DMS53 (cell line): ENCODE measurements at places on chromosomes 12 and 14.

- DNase-seq, result peak; percentile 57
Observed at GRCh38 chr14:88348546-88348945, 25.5 kb upstream of the KCNK10 start.

- no peak for DNase-seq
Observed at GRCh38 chr14:75011356-75011994, 8.8 kb downstream of the EIF2B2 start.

DNA sequence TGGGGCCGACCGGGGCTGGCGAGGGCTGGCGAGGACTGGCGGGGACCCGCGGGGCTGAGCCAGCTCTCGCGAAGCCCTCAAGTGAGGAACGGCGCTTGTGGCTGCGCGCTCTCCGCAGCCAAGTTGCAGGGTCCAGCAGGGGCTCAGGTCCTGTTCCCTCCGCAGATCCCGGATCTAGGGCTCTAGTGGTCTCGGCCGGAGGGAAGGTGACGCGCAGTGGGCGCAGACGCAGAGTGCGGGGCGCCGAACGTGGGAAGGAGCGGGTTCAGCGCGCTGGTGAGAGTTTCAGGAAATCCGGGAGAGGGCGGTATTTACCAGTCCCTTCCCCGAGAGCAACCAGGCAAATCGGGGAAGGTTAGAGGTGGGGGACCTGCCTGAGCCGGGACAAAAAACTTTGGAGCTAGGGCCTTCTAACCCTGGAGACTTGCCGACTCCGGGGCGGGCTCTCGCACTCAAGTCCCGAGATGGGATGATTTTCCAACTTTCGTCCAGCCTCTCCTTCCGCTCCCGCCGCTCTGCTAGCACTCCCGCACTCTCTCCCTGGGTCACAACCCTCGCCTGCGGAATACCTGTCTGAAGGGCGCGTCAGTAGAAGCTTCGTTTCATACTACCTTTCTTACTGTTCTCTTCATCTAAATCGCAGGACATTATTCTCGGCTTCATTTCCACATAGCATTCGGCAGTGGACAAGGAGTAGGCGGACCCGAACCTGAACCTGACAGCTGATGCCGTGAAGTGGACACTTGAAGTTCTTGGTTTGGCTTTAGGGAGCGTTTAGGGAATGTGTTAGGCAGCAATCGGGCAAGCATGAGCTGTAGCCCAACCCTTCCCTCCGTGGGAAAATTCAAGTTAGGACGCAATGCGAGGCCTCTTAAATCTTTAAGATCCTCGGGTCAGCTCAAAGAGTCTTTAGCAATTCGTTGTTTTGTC lies 13.6 kb upstream of the PAX9 start:
- peak; percentile 84 for DNase-seq

- DNase-seq, result no peak
Observed at GRCh38 chr14:50058113-50058512, 58.3 kb downstream of the VCPKMT start.

DNA sequence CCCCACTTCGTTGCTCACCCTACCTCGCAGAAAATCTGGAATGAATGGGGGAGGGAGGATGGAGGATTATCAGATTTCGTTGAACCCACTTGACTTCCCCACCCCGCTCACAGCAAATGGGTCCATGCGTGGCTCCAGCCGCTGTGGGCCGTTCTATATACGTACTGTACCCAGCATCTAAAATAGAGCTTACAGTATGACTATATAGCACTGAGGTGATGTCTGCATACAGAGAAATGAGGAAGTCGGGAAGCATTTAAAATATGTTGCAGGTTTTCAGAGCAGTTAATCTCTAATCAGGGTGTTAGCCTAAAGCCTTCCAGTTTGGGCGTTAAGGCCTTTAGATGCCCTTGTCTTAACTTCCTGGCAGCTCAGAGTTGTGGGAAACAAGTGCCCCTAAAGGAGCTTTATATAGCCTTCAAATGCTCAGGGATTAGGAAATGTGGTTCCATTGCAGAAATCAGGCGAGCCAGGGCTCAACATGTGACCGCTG lies 1.4 kb downstream of the BICDL1 start:
- DNase-seq, result peak; percentile 68

DNA sequence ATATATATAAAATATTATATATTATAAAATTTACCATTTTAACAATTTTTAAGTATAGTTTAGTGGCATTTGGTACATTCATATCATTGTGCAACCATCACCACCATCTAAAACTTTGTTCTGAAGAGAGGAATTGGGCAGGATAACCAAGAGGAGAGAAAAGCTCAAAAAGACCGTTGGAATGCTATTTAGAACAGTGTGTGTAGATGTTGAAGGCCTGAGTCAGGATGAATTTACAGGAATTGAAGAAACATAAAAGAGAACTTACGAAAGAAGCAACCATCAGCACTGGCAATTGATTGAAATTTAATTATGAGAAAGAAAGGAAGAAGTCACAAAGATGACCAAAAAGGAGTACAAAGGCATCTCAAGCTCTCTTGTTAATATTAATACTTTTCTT lies 196.9 kb upstream of the PWP1 start:
- no peak for DNase-seq

GRCh38 chr12:19074700-19075099 lies 54.8 kb upstream of the PLEKHA5 start:
- DNase-seq, result no peak

DNA sequence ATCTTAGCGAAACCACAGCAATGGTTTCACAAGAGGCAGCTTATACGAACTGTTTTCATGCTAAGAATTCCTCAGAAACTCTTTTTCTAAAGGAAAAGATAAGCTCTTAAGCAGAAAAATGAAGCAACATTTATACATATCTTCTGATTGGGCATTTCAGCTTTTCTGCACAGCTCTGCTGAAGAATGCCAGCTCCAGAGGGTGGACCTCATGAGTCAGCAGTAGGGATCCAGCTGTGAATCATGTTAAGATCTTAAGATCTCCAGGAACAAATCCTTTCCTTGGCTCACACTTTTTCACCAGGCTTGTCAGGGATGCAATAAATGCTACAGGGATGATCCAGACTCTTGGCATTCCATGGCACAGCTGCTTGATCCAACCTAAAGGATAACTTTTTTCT lies 477.1 kb upstream of the CCDC196 start:
- DNase-seq, result no peak

- DNase-seq, result no peak
Observed at GRCh38 chr12:42486407-42486806, 103.1 kb downstream of the PRICKLE1 start.

DNA sequence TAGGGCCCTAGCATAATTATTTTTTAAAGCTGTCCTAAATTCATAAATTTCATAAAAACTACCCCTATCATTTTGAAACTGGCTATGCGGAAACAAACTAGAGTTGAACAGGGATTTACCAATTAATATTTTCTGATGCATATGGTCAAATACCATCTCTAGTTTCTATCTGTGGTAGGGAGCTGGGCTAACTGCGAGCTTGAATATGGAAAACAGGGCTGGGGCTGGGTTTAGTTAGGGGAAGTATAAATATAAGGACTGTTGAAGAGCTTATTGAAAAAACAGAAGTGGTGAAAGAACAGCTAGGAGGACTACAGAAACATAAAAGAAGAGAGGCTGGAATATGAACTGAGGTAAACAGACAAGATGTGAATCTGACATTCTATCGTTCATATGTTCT lies 91.8 kb downstream of the SLC38A1 start:
- no peak for DNase-seq

GRCh38 chr14:106060276-106060975 lies 534.0 kb downstream of the TMEM121 start:
- DNase-seq, result no peak

DNA sequence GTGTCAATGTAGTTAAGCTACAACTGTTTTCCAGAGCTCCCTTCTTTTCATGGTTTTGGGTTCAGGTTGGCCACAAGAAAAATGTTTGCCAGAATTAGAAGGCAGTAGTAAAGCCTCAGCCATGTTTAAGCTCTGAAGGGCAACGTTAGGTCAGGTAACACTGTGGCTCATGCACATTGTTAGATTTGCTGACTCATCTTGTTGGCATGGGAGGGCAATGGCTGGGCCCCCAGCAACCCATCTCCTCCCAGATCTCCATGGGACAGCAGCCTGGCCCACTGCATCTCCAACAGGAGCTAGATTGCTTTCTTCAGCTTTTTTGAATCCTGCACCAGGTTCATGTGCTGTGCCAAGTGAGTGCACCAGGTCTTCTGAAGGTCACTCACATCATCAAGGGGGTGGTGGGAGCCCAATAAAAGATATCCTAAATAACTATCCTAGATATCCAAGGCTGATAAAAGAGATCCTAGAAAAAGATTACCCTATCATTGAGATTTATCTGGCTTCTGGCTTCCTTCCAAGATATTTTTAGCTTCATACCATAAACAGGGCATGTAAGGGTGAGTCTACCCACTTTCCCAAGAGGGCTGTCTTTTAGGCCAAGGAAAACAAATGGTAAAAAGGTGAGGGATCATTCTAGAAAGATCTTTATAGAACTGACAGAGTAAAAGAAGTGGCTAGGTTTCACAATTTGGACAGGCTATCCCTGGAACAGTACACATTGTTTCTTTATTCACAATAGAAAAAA lies 28.9 kb downstream of the PTGER2 start:
- DNase-seq, result peak; percentile 2

- peak; percentile 76 for DNase-seq
Observed at GRCh38 chr12:55728186-55728938, 447 bp downstream of the CD63 start.

DNA sequence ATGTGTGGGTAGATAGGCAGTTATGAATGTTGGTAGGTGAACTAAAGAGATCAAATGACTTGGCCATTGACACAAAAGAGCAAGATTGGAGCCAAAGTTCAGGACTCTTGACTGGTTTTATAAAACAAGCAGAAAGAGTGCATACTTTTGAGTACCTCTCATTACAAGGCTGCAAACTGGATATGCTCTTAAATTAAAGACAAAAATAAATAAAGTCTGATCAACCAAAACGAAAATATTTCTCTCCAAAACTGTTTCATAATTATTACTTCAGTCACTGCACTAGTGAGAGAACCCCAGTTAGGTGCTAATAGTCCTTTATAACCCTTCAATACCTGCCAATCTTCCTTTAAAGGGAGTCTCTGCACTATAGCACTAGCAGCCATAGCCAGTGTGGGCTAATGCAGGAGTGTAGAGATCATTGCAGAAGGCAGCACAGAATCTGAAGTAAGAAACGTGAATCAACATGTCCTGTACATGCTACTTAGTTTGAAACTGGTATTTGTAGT lies 147.1 kb downstream of the FOXA1 start:
- no peak for DNase-seq

GRCh38 chr12:64894827-64895475 lies 70.5 kb downstream of the TBC1D30 start:
- DNase-seq, result no peak

- no peak for DNase-seq
Observed at GRCh38 chr12:67751381-67751928, 102.9 kb downstream of the DYRK2 start.

- peak; percentile 73 for DNase-seq
Observed at GRCh38 chr14:103613517-103613916, 15.5 kb upstream of the KLC1 start.

DNA sequence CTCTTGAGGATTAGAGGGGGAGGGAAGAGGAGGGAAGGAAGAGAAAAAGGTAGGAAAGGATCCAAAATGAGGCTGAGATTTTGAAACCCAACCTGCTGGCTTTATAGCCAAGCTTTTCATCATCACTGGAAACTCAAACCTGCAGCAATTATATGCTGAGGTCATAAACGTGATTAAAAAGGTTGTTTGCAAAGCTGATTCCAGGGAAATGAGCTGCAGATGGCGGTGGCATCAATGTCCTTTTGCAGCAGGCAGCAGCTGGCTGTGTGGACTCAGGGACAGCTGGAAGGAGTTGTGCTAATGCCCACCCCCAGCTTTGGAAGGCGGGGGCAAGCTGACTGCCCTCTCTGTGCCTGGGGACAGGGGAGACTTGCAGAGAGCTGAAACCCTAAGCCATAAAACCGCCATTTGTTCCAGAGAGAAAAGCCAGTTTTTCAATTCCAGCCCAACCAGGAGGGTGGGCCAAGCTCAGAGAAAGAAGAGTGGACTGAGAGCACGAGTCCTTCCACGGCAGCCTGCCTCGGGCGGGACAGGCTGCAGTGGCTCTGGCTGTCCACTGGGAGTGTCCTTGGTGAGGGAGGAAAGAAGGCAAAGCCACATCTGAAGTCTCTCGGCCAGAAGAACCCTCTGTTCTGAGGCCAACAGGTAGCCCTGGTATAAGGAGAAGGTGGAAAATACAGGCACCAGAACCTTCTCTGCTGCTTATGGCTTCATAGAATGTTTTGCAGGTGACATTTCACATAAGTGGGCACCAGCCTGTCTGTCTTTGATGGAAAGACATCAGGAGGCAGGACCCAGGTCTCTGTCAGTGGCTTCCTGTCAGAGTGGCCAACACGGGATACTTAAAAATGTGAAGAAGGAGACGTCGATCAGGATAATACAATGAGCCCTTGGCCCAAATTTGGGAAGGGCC lies 90.7 kb downstream of the SINHCAF start:
- peak; percentile 97 for DNase-seq

DNA sequence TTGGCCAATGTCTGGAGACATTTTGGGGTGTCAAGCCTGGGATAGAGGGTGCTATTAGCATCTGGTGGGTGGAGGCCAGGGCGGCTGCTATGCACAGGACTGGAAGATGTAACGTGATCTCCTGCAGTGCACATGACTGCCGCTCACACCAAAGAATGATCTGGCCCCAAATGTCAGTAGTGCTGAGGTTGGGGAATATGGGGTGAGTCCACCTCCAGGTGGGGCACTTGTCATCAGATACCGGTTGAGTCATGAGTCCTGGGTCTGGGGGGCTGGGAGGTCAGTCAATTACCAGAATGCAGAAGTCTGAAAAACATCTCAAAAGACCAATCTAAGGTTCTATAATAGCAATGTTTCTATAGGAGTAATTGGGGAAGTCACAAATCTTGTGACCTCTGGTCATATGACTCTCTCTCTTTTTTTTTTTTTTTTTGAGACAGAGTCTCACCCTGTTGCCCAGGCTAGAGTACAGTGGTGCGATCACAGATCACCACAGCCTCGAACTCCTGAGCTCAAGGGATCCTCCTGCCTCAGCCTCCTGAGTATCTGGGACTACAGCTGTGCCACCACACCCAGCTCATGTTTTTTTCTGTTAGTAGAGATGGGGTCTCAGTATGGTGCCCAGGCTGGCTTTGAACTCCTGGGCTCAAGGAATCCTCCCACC lies 6.0 kb upstream of the SDSL start:
- no peak for DNase-seq

DNA sequence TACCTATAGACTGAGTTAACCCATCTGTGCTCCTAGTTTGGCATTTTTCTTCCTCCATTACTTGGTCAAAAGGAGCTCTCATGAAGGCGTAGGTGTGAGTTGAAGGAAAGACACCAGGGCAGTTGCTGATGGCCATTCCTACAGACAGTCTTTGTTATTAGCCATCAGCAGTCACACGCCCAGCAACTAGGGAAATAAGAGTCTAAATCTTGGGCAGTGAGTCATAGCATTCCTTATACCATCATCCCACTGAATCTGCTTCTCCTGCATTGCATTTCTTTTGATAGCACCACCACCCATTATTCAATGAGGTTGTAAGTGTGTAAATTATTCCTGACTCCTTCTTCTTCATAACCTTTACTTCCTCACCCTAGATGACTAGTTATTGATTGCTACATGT lies 150.9 kb upstream of the IGF1 start:
- no peak for DNase-seq

GRCh38 chr12:44812062-44812461 lies 64.1 kb downstream of the NELL2 start:
- peak; percentile 75 for DNase-seq

GRCh38 chr12:70963081-70963660 lies 42.6 kb upstream of the PTPRR start:
- no peak for DNase-seq
